ENCODE measurements at places on chromosomes 7 and 10.

GRCh38 chr7:130957137-130957513 lies 223.1 kb upstream of the KLF14 start:
- DNase-seq: no peak

DNA sequence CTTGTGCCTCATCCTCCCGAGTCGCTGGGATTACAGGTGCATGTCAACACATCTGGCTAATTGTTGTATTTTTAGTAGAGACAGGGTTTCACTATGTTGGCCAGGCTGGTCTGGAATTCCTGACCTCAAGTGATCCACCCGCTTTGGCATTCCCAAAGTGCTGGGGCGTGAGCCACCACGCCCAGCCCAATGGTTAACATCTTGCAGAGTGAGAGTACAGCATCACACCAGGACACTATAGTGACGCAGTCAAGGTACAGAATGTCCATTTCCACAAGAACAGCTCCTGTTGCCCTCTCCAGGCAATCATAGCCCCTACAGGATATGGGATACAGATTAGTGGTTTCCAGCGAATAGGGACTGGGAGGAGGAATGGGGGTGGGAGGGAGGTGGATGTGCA lies 34.0 kb downstream of the MYO1G start:
- no peak for DNase-seq

DNA sequence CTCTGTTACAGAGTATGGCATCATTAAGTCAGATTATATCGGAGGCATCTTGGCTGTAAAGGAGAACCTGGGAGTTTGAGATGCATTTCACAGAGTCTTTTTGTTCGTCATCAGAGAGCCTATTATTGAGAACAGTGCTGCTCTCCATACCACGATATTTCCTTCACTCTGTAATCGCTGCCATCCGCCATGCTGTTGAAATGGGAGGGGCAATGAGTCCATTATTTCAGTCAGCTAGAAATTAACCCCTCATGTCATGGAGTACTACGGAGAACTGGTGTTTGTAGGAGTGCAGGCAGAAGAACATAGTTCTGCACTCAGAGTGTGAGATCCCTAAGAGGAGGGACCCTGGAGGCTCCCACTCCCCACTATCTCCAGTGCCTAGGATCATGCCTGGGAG lies 59.2 kb downstream of the SLC16A12 start:
- no peak for DNase-seq

- no peak for DNase-seq
These were observed 34.4 kb downstream of the CCDC71L start for GRCh38 chr7:106626376-106627164.

All from 8988T (cell line).